ENCODE measurements at places on chromosomes 12 and 14.

DNA sequence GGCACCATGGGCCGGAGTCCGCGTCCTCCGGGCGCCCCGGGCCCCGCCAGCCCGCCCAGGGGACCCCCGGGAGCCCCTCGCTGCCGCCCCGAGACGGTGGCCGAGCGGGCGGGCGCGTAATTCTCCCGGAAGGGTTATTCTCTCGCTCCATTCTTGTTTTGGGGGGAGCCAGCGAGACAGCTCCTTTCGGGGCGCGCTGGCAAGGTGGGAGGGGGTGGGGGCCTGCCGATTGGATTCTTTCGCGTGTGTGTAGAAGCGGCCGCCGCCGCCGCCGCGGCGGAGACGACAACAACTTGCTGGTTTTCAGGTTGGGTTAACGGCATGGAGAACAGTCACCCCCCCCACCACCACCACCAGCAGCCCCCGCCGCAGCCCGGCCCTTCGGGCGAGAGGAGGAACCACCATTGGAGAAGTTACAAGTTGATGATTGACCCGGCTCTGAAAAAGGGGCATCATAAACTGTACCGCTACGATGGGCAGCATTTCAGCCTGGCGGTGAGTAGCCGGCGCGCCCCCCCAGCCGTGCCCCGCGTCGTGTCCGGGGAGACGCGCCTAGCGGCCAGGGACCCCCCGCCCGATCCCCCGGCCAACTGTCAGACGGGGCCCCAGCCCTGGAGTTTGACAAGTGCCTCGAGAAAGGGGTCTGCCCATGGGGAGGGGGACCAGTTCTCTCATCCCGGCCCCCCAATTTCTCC is 755 bp downstream of the SETD1B start:
- no peak for DNase-seq

GRCh38 chr12:4909734-4910501 is at the start of gene KCNA1:
KCNA1 (plus strand) TSS chr12:4909905; CDS start chr12:4911379, 1,474 bp downstream.
- DNase-seq, result no peak

DNA sequence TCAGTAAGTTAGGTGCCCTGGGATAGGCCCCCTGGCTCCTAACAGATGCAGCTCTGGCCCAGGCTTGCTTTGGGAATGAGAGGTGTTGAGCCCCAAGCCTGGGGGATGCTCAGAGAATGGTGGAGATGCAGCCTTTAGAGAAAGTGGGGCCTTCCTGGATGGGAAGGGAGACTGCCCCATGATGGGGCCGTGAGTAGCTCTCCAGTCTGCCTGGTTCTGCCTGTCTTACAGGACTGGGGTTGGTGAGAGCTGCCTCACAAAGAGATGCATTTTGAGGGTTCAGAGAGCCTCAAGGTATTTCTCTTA is 523 bp upstream of the VRTN start:
- DNase-seq, result no peak

GRCh38 chr12:107955966-107956643 is 173.0 kb upstream of the WSCD2 start:
- DNase-seq, result no peak

DNA sequence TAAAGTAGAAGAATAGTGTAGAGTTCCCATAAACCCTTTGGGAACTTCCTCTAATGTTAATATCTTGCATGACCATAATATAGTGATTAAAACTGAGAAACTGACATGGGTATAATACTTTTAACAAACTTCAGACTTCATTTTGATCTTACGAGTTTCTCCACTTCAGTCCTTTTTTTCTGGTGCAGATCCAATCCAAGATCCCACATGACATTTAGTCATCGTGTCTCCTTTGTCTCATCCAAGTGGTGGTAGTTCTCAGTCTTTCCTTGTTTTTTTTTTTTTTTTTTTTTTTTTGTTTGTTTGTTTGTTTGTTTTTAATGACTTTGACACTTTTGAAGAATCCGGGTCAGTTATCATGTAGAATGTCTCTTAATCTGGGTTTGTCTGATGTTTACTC is 179.2 kb downstream of the CACNA1C start:
- DNase-seq, result no peak

GRCh38 chr12:54475537-54475936 is 2.1 kb upstream of the GTSF1 start:
- no peak for DNase-seq

DNA sequence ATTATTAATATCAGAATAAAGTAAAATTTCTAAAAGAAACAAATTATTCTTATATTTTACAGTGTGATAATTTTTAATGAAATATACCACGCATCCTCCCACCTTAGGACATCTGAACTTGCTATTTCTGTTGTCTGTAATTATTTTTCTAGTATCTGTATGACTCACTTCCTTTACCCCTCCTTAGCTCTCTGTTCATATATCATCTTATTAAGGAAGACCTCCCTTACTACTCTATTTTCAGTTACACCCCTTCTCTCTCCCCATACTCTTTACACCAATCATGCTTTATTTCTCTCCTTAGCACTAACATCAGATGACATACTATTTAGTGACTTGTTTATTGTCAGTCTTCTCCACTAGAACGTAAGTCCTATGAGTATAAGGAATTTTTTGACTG is 34.2 kb upstream of the C12orf50 start:
- DNase-seq, result no peak

GRCh38 chr12:25695574-25695973 is 142.5 kb upstream of the LMNTD1 start:
- no peak for DNase-seq

DNA sequence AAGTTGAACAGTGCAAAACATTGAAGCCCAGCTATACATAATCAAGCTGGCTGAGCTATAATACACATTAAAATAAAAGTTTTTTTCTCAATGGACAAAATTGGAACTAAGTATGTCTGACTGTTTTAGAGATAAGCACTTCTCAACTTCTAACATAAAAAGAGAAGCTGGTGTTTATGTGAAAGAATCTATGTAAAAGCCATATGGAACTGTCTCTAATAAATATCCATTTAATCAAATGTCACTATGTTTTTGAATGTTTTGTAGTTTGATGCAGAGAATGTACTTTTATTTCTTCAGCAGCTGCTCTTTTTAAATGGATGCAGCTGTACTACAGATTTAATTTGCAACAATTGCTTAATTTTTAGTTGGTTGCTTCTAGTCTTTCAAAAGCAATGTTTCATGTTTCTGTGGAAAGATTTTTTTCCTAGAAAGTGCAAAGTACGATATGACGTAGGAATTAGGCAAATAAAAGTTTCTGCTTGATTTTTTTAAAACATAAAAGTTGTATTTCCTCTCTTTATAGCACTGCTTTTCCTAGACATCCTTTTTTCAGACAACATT is 114.2 kb downstream of the PDE3A start:
- no peak for DNase-seq

- no peak for DNase-seq
These were observed 8.9 kb downstream of the WNK1 start for GRCh38 chr12:761256-761655.

GRCh38 chr12:132100306-132101065 is 43.6 kb downstream of the DDX51 start:
- DNase-seq, result no peak

GRCh38 chr12:81962126-81962856 is 203.1 kb upstream of the PPFIA2 start:
- DNase-seq, result no peak

GRCh38 chr14:95911456-95911855 is 34.8 kb downstream of the TUNAR start:
- DNase-seq, result no peak

GRCh38 chr12:90690120-90690519 is 264.9 kb downstream of the CCER1 start:
- no peak for DNase-seq

GRCh38 chr14:21042918-21043317 is 756 bp downstream of the RNASE7 start:
- no peak for DNase-seq

- DNase-seq, result no peak
These were observed 100.4 kb downstream of the IRF2BPL start for GRCh38 chr14:76927971-76928700.

DNA sequence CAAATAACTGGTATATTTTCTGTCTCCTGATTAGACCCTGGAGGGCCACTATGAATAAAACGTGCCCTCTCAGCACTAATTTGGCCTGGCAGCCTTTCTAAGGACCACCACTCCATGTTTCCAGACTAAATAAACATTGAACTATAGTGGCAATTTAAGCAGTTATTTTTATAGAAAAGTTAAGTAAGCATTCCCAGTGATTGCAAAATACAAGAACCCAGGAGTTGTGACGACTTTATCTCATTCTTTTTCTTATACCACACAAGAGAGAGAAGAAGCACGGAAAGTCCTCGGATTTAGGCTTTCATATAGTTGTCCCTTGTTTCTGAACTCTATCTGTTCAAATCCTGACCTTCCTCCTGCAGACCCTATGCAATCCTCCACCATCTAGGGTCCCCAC is 23.1 kb upstream of the STRAP start:
- no peak for DNase-seq

DNA sequence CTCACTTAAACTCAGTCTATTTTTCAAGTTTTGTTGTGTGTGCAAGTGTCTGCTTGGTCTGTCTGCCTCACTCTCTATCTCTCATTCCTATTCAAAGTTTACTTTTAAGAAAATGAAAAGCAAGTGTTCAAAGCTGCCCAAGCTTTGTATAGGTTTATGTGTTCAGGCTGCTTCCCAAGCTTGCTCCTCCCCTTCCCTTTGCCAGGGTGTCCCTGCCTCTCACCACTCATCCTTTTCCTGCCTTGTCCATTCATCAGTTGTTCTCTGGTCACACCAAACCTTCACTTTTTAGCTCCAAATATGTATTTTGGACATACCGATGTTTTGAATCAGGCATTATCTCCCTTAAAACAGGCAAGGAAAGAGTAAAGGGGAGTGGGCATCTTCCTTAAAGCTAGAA is 41.3 kb downstream of the STK38L start:
- DNase-seq, result no peak

GRCh38 chr12:121424624-121424975 is 24.7 kb downstream of the RNF34 start:
- DNase-seq, result no peak

GRCh38 chr12:89750389-89751351 is 42.0 kb upstream of the ATP2B1 start:
- no peak for DNase-seq

DNA sequence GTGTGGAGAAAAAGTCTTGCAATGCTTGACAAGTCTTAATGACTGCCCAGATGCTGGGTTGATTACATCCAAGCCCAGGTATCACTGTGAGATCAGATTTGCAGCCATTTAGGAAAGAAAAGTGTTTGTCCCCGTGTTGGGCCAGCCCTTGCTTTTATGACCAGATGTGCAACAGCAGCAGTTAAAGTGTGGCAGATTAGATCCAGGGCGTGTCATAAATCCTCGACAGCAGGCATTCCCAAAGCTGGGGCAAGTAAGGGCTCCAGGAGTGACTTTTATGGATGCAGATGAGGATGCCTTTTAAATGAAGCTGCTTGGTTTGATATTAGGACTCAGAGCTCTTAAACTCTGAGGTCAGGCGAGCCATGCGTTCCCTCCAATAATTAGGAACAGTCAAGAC is 1.7 kb downstream of the SMOC1 start:
- no peak for DNase-seq

- no peak for DNase-seq
These were observed 838.3 kb upstream of the NOVA1 start for GRCh38 chr14:27435923-27436670.

DNA sequence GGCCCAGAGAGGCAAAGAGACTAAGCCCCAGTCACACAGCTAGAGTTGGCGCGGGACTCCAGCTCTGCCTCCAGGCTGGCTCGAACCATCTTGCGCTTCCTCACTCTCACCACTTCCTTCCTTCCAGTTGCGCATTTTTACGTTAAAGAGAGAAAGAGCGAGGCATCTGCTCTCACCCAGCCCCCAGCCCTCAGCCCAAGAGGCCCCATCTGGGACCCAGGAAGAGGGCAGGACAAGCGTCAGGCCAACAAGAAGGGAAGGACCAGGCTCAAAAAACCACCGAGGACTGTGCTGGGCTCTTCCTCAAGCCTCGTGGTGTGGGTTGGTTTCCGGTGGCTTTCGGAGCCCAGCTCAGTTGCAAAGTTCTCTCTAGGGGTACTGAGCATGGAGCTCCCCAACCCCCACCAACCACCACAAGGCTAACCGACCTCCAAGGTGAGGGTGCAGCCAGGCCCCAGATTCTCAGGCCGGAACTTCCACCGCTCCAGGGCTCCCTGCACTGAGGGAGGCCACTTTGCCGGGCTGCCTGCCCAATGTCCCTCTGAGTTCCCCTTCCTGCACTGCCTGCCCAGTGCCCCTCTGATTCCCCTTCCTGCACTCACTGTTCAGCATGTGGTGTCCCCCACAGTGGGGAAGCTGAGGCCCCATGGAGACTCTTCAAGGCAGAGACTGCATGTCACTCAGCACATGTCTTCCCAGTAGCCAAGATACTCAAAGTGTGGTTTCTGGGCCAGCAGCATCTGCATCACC is 35.9 kb downstream of the TESC start:
- peak; percentile 25 for DNase-seq

DNA sequence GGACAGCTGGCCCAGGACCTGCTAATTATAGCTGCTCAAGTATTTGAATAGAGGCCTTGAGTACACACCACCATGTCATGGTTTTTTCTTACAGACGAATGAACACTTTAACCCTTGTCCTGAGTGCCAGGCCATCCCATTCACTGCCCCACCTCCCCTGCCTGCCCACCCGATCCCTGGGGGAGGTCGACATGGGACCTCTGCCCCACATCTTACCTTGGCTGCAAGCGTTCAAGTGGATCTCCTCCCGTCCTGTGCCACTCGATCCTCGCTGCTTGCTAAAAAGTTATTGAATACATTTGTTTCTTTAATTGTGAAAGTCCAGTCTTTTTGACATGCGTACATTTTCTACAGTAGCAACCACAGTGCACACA is 10.3 kb downstream of the RTL1 start:
- no peak for DNase-seq

GRCh38 chr12:113420996-113421595 is 1.1 kb upstream of the SDSL start:
- DNase-seq, result no peak

DNA sequence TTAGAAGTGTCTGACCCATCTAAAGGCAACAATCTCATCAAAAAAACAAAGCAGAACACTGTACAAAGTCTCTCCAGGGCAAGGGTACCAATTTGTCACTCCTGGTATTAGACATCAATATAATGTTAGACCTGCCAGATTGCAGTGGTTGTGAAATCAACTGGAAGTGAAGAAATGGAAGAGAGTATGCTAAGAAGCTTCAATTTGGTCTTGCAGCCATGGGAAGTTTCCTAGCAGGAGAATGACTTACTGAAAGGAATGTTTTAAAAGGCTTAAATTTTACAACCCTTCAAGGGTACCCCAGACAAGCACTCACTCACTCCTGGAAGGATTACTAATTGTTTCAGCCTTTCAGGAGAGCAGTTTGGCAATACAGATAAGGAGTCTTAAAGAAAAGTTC is 18.9 kb downstream of the LLPH start:
- no peak for DNase-seq

GRCh38 chr12:53196486-53196885 is 10.6 kb downstream of the ITGB7 start:
- no peak for DNase-seq

- DNase-seq, result no peak
These were observed 57.5 kb downstream of the CALM1 start for GRCh38 chr14:90454041-90455000.

DNA sequence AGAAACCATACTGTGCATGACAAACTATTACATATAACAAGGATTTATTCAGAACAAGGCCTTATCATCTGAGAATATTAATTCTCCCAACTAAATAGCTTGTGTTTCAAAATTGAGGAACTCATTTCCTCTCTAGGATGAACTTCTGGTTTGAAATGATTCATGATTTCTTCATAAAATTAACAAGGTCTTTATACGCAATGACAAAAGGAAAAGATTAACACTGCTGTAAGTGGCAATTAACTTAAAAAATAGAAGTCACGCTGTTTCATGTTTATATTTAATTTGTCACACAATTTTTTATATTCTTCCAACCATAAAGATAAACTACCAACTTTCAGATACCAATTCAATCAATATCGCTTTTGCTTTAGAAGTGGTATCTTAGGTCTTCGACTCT is 80.8 kb downstream of the GRIP1 start:
- no peak for DNase-seq

- no peak for DNase-seq
These were observed 25.9 kb upstream of the BDKRB2 start for GRCh38 chr14:96178461-96179321.
